ENCODE measurements at places on chromosomes 2 and 18.
A peak's percentile ranks its signal among the peaks of the same experiment; 100 is the strongest.

DNA sequence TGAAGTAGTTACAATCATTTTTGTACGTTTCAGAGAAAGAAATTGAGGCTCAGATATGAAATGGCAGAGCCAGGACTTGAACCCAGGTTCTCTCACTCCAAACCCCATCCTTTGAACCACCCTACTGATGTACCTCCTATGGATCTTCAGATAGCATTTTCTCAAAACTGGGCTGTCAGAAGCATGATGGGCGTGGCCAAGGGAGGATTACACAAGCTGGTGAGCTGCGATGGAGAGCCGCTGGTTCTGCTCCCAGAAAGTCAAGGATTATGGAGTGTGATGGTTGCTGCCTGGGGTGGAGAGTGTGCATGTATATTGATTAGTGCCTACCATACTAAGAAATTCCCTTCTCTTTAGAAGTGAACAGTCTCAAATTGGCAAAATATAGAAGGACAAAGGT, 47.0 kb upstream of the PPP1CB start:
- no peak for DNase-seq

GRCh38 chr2:191155608-191156071, 4.8 kb upstream of the STAT4 start:
- no peak for DNase-seq

DNA sequence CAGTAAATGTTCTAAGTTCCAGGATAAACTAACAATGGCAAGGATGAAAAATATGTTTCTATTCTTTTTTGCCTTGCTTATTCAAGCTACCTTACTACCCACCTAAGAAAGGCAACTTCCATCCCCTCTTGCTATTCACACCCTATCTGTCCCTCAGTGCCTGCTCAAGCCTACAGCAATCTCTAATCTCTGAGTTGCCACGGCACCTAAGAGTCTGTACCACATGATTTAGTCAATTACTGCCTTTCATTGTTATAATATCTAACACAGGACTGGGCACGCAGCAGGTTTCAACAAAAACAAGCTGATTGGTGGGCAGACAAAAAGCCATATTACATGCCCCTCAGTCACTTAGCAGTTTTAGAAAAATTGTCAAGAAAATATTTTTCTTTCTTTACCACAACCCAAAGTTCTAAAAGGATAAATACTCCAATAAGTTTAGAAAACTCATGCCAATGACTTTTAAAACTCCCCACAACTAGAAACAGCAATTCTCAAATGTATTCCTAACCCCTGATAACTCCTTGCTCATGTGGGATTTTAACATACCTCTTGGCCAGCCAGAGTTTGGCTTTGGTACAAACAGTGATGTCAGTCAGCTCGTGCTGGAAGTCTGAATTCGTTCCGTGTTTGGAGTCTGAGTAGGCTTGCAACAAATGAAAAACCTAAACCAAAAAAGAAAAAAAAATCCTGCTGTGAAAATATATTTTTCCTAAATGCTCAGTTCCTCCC, 117.3 kb upstream of the ZFP36L2 start:
- DNase-seq, result no peak

DNA sequence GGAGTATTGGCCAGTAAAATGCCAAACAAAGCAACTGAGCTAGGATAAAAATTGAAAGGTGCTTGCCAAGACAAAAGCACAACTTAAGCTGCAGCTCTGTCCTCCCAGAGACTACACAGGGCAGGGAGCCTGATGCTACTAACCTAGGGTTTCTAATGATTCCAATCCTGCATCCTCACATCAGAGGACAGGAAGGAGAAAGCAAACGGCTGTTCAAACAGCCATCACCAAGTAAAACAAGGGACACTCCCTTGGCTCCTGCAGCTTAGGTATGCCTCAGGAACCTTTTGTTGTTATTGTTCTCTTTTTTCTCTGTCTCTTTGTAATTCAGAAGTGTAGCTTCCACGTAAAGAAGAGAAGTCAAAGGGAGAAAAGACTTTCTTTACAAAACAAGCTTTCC, 99.5 kb downstream of the TCF4 start:
- DNase-seq, result no peak

GRCh38 chr2:130391872-130392670, 36.2 kb downstream of the PTPN18 start:
- no peak for DNase-seq

DNA sequence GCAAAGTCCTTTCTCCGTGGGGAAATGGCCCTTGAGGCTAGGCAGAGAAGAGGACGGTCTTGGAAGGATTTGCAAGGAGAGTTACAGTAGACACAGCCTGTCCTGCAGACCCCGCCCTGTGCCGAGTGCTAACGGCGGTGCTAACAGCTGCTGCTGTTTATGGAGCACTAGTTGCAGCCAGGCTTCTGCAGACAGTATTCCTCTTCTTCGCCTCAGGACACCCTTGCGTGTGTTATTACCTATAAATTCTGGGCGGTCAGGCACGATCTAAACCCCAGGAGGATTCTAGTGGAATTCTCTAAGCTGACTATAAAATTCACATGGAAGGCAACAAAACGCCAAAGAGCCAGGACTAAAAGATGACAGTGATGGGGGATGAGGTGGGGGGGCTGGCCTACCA, 139.8 kb downstream of the GLI2 start:
- no peak for DNase-seq

DNA sequence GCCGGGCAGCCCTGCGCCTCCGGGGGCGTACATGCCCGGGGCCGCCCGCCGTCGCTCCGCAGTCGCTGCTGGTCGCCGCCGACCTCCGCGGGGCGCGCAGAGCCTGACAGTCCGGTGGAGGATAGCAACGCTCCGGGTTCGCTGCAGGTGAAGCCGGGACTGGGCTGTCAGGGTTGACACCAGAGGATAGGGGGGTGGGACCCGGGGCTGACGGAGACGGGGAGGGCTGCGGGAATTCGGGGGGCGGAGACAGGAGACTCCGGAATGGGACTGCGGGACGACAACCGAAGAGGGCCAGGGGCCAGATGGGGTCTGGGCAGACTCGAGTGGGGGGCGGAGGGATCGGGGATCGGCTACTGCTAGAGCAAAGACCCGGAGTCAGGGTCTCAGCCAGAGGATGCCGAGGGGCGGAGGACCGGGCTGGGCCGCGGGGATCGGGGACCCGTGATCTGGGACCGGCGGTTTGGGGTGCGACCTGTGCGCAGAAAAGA, 403 bp downstream of the TMEM127 start:
- no peak for DNase-seq

DNA sequence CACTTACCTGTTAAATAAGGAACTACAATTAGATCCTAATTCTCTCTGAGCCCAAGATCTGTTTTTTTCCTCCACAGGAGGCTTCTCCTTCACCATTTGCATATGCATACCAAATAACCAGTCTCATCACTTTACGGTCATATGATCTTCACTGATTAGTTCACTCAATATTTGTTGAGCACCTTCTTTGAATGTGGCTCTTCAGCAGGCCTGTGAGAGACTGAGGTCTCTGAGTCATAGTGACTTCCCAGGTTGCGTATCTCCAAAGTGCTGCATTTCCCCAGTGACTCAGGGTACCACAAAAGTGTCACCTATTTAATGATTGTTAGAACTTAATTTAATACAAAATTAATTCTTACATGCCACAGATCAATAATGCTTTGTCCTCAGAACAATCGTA, 108.8 kb upstream of the TRIB2 start:
- DNase-seq, result no peak

DNA sequence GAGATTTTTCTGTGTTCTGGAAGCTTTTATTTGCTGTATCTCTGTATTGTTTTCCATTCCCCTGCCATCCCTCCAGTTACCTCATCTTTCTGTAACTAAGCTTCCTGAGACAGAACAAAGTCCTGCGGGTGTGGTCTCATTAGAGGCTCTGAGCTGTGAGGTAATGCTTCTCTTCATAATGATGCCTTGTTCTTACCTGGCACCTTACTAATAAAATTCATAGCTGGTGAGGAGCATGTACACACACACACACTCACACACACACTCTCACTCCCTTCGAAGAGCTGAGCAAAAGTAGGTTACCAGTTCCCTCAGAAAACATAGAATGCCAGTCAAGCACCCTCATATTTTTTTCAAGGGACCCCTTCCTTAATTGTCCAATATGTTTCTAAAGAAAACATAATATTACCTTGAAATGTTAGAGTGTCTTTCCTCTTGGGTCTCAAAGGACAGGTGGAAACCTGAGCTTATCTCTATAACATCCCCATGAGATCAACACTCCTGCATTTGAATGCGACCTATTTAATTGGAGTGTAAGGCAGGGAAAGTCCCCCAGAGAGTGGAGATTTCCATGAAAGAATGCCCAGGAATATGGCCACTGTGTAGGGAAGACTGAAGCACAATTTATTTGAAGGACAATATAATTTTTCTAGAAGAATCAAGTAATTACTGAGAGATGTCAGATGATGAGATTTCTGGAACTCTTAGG, 161.6 kb upstream of the NCK2 start:
- DNase-seq, result no peak

GRCh38 chr2:79750321-79750720, 237.5 kb downstream of the CTNNA2 start:
- no peak for DNase-seq

DNA sequence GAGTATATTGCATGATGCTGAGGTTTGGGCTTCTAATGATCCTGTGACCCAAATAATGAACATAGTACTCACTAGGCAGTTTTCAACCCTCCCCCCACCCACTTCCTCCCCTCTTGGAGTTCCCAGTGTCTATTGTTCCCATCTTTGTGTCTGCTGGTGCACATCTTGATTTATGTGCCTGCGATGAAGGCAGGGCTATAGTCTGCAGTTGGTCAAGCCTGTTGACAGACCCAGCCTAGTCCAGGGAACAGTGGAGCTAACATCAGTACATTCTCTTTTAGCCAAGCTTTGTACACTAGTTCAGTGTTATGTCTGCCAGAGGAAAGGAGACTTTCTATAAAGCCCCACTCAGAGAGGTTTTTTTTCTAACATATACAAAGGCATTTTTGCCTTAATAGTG, 287.6 kb downstream of the CPS1 start:
- DNase-seq, result no peak

DNA sequence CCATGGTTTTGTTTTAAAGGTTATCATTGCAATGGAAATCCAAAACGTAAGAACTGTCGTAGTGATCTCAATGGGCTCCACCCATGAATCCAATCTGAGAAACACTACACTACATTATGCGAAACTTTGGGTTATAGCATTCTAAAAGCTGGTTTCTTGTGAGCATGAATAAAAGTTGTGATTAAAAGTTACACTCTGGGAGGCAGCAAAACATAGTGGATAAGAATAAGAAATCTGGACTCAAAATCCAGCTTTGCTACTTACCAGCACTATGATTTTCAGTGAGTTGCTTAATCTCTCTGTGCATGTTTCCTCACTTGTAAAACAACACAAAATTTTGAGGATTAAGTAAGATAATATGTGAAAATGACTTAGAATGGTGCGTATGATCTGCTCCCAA, 25.7 kb upstream of the THOC1 start:
- DNase-seq, result no peak

DNA sequence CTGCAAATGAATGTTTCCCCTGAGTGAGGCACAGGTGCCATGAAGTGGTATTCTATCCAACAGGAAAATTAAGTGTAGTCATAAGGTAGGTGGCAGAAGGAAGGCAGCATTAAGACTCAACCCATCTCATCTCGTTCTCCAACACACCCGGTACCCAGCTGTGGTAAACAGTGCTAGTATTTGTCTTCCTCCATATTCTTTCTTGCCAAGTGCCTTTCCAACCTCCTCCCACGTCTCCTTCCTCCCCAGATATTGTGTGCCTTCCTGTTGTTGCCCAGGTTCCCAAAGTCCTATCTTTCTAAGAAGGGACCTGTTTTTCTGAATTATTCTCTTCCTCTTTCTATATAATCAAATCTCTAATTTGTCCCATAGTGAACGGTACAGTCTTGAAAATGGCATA, 83.5 kb downstream of the CRIM1 start:
- DNase-seq, result no peak

- DNase-seq, result peak; percentile 34
Observed at GRCh38 chr18:70491734-70492348, 203.0 kb downstream of the SOCS6 start.

- DNase-seq, result no peak
Observed at GRCh38 chr2:103656558-103656957, 894.7 kb downstream of the TMEM182 start.

- DNase-seq, result no peak
Observed at GRCh38 chr2:45237850-45238542, 228.7 kb upstream of the SIX2 start.

GRCh38 chr2:88329815-88330603, 122.5 kb downstream of the FOXI3 start:
- DNase-seq, result no peak

- no peak for DNase-seq
Observed at GRCh38 chr2:23607925-23608324, 222.9 kb downstream of the KLHL29 start.

DNA sequence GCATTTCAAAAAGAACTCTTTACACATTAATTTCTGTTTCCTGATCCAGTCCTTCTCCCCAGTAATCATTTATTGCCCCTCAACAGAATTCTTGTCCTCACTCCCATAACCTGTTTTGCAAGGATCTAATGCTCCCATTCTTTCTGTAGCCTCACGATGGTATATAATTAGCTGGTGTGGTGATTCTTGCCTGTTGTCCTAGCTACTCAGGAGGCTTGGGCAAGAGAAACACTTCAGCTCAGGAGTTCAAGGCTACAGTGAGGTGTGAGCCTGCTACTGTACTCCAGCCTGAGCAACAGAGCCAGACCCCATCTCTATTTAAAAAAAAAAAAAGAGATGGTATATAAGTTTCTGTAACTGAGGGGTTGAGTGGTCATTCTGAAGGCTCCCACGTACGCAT, 7.7 kb upstream of the TRAPPC8 start:
- no peak for DNase-seq

DNA sequence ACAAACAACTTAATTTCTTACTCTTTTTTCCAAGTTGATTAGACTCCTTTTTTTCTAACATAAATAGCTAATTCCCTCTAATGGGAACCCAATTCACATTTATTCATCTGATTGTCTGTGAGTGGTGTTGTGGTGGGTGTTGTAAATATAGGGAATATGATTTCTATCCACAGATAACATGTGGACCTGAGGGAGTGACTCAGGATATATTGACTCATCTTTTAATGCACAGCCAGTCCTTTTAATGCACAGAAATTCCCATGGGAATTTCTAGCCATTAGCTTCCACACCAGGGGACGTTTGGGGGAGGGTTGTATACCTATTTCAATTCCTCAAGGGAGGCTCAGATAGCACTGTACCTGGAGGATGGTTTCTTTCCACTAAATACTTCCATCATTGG, 1339.6 kb upstream of the LRRTM1 start:
- DNase-seq, result no peak

DNA sequence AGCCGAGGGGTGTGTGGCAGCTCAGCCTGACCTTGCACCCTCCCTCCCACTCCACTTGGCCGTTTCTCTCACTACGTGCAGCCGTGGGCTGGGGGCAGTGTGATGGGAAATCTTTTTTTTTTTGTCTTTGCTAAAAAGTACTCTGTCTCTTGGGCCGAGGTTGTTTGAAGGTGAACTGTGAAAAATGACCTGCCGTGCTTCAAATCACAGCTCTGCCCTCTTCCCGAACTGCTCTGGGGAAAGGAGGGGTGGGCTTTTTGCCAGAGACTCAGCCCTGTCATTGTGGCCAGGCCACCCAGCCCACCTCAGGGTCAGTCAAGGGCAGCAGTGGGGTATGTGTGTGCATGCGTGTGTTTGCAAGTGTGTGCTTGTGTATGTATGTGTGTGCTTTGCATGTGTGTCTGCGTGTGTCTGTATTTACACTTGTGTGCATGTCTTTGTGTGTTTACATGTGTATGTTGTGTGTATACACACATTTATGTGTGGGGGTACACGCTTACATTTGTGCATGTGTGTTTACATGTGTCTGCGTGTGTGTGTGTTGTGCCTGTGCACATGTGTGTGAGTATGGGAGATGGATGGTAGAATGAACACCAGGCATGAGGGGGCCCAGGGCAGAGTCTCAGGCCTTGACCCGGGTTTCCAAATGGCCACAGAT, 61.3 kb upstream of the HAAO start:
- DNase-seq, result no peak

Data from stimulated activated CD4-positive, alpha-beta T cell treated with anti-CD3 and anti-CD28 coated beads, Interleukin-12 subunit alpha, Interleukin-12 subunit beta, amount 100 ng/mL, for 4 hours (primary cell).